NCI-H526 treated with DMSO at 0.1 percent for 48 hours (cell line): ENCODE measurements at places on chromosomes 6 and 20.

DNA sequence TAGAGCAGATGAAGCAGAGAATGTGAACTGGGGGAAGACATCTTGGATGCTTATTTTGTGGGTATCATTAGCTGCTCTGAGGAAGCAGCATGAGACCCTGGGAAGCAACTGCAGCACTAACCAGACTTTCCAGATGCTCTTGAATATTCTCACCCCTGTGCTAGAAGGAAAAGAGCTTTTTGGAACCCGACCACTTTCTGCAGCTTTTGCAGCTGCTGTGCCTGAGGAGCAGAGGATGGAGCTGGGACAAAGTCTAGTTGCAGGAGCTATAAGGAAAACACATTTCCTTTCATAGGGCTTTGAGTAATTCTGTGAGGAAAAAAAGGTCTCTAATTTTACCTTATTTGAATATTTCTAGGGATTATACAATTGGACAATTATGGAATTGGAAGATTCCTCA lies 369.7 kb downstream of the CD109 start:
- DNase-seq = no peak

DNA sequence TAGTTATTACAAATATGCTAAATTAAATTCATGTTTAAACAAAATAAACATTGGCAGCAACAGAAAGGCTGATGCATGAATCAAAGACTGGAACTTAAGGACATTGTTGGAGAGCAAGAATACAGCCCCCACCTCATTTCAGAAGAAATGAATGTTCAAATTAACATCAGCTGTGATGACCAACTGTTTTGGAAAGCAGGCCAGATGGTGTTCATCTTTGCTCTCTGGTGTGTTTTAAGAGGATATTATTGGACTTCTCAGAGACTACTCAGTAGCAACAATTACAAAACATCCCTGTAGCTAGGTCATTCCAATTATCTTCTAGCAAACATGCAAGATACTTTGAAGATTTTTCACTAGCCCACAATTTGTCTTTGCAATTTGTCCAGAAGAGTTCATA lies 118.6 kb upstream of the DOK5 start:
- DNase-seq = no peak

DNA sequence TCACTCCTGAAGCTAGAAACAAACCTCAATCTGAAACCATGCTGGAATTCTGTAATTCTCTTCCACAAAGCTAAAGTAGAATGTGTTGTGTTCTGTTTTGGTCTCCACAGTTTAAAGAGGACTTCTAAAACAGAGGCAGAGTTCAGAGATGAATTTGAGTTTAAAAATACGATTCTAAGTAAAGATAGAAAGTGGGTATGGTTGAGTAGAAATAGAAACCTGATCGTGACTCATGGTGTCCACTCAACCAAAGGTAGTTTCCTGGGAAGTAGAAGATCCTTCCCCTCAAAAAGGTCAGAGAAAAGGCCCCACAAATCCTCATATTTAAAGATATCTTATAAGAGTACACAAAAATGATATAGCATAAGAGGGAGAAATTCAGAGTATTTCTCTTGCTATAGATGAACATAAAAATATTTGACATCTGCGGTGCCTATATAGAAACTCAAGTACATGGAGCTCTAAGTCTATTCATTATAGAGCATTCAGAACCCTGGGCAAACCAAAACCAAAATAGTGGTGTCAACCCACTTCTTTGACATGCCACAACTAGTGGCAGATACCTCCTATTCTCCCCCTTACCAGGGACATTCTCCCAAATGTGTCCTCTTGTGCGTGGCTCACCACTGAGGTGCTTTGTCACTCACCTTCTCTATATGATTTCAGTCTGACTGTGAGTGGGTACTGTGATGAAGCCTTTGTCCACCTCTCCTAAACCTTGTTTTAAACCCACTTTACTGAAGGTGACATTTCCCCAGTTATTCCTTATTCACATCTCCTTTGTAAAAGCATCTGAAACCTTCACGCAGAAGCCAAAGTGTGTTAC lies 84.5 kb downstream of the PLCB1 start:
- no peak for DNase-seq

- no peak for DNase-seq
These were observed 212.9 kb upstream of the PRDM1 start for GRCh38 chr6:105873211-105873704.

GRCh38 chr6:5552243-5552642 lies 290.9 kb downstream of the FARS2 start:
- DNase-seq = no peak

GRCh38 chr6:71410681-71411080 lies 122.1 kb downstream of the OGFRL1 start:
- DNase-seq = no peak

GRCh38 chr6:108250240-108250866 lies 10.5 kb downstream of the SNX3 start:
- DNase-seq = no peak

- DNase-seq = no peak
These were observed 35.7 kb downstream of the KCNB1 start for GRCh38 chr20:49446808-49447207.

DNA sequence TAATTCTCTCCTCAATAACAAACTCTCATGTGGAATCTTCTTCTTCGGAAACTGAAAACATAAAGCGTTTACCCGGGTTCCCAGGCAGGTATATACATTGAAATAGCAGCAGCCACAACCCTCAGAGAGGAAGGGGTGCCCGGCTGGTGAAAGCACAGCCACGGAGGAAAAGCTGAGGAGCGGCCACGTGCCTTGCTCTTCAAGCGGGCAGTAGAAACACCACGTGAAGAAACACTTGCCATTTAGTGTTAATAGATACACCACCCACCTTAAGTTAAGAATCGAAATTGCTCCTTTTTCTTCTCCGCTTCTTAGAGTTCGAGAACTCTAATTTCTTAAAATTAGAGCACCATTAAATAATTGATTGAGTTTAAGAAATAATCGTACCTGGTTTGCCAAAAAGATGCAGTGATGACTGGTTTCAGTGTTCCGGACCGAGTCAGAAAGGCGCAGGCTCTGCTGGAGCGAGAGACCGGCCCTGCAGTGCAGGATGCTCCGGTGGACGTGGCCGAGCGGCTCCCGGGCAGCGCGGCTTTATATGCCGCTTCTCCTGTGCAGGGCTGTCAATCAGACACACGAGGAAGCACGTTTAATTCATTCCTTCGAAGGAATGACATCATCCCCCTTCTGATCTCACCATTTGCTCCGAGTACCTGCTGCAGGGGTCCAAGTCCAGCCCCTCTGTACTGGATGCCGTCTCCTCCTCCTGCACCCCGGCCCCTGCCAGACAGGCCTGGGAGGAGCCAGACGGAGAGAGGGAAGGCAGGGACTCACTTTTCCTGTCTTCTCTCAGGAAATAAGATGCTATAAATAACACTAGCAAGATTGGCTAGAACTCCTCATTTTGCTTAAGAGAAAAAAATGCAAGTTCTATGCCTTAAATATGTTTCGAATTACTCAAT lies at the start of gene THBS2:
THBS2 (minus strand) TSS at position 510 of the 902 bp plus-strand sequence. CDS start 3,062 bp downstream, outside the sequence.
- DNase-seq = peak; percentile 70
